Stromal cell of bone marrow (primary cell): ENCODE measurements at places on chromosomes 4 and X.

GRCh38 chr4:142703694-142704309 is 142.3 kb downstream of the INPP4B start:
- no peak for DNase-seq

- no peak for DNase-seq
These were observed 45.4 kb downstream of the UGT2A3 start for GRCh38 chr4:68905939-68906779.

GRCh38 chr4:53508446-53508845 is 82.8 kb downstream of the LNX1 start:
- DNase-seq, result peak; percentile 92

GRCh38 chr4:13599159-13599558 is 28.4 kb downstream of the BOD1L1 start:
- DNase-seq, result no peak

GRCh38 chr4:179313823-179314222 is 1871.6 kb upstream of the AGA start:
- no peak for DNase-seq

DNA sequence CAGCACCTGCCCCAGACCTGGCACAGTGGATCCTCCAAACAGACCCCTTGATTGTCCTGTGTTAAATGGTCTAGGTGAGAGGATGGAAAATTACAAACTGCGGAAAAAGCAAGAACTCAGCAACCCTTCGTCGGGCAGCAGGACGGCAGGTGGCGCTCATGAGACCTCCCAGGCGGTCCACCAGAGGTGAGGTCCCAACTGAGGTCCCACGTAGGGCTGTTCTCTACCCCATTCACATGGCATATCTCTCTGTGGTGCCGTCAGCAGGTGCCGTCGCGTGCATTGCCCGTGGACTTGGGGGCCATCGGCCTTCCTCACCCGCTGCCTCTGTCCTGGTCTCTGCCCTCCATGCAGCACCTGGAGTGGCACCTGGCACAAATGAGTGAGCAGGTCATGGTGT is 88.2 kb downstream of the CRMP1 start:
- DNase-seq, result no peak

- DNase-seq, result no peak
These were observed 311.1 kb downstream of the PAPSS1 start for GRCh38 chr4:107408968-107409367.

DNA sequence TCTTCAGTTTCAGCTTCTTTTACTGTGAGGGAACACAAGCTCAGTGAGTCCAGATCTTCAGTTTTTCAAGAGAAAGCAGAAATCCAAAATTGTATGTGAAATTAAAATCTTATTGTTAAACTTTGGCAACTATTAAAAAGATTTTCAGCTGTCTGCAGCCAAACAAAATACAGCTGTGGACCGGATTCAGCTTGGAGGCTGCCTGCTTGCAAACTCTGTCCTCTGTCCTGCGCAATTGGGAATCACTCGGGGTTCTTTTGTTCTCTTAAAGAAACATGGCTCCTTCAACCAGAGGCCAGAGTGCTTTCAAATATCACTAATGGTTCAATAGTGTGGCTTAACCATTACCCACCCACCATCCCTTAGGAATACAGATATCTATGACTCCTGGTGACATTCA is 201.2 kb downstream of the CHIC2 start:
- peak; percentile 52 for DNase-seq
